Stimulated activated effector memory CD8-positive, alpha-beta T cell treated with anti-CD3 and anti-CD28 coated beads, Interleukin-12 subunit alpha, Interleukin-12 subunit beta, amount 100 ng/mL, for 72 hours (primary cell): ENCODE measurements at places on chromosomes 5 and 9.

- DNase-seq = no peak
Observed at GRCh38 chr9:84773022-84773421, 103.5 kb downstream of the NTRK2 start.

- no peak for DNase-seq
Observed at GRCh38 chr5:145818604-145819003, 16.5 kb downstream of the PRELID2 start.

GRCh38 chr5:1662559-1663085 is 137.0 kb downstream of the MRPL36 start:
- no peak for DNase-seq

DNA sequence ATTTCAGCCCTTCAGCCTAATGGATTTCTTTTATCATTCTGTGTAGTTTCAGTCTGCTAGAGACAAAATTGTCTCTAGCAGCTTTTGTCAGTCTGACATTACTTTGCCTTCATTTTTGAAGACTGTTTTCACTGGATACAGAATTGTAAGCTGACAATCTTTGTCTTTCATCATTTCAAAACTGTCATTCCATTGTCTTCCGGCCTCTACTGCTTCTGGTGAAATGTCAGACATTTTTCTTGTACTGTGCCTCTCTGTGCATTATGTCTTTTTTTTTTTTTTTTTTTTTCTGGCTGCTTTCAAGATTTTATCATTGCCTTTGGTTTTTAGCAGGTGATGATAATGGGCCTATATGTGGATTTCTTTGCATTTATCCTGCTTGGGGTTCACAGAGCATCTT is 51.3 kb upstream of the ZNF169 start:
- DNase-seq = no peak

GRCh38 chr5:62214701-62215100 is 91.3 kb upstream of the KIF2A start:
- no peak for DNase-seq

GRCh38 chr5:132461569-132462070 is 29.0 kb downstream of the IRF1 start:
- DNase-seq = no peak

- no peak for DNase-seq
Observed at GRCh38 chr5:147481874-147482705, 27.8 kb downstream of the DPYSL3 start.

GRCh38 chr9:94643176-94643575 is 3.9 kb upstream of the FBP1 start:
- DNase-seq = no peak

DNA sequence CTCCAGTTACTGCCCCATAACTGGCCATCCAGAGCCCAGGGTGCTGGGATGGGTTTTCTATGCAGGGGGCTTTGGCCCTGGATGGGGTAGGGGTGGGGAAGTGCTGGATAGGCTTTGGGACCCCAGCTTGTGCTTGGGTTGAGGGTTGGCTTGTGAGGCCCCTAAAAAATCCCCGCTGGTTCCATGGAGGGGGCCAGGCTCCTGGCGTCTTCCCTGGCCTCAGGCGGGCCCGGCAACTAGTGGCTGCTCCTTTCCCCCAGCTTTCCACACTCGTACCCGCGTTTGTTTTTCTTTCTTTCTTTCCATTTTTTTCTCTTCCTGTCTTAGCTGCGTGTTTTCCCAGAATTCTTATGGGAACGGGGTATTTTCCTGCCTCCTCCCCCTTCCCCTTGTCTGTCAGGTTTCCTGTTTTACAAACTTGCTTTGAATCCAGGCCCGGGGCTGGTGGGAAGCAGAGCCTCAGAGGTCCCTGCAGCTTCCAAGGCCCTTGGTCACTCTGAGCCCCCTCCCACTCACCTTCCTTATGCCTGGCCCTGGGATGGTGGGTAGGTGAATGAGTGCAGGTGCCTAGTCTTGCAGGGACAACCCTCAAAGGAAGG is 40.2 kb downstream of the RGS3 start:
- DNase-seq = no peak

- no peak for DNase-seq
Observed at GRCh38 chr5:11496137-11496719, 408.0 kb downstream of the CTNND2 start.

GRCh38 chr9:13213998-13214397 is 65.5 kb downstream of the MPDZ start:
- no peak for DNase-seq

DNA sequence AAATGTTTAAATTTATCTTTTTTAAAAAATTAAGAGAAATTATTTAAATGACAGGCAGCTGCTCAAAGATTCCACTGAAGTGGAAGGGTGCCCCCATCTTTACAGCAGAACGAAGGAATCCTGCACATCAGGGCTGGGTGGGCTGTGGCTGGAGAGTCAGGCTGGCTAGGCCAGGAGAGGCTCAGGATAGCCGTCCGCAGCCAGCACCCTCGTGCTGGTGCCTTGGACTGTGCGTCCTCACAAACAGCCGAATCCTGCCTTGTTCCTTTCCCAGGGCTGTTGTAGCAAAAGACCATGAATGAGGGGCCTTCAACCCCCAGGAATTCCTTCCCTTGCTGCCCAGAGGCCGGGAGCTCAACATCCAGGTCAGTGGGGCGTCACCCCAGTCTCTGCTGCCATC is 64.6 kb upstream of the FCN1 start:
- DNase-seq = no peak

- no peak for DNase-seq
Observed at GRCh38 chr9:135895202-135895848, 12.0 kb downstream of the CAMSAP1 start.

- DNase-seq = no peak
Observed at GRCh38 chr5:10573487-10574145, 9.7 kb downstream of the ANKRD33B start.

- no peak for DNase-seq
Observed at GRCh38 chr9:75382126-75382525, 293.8 kb downstream of the OSTF1 start.

DNA sequence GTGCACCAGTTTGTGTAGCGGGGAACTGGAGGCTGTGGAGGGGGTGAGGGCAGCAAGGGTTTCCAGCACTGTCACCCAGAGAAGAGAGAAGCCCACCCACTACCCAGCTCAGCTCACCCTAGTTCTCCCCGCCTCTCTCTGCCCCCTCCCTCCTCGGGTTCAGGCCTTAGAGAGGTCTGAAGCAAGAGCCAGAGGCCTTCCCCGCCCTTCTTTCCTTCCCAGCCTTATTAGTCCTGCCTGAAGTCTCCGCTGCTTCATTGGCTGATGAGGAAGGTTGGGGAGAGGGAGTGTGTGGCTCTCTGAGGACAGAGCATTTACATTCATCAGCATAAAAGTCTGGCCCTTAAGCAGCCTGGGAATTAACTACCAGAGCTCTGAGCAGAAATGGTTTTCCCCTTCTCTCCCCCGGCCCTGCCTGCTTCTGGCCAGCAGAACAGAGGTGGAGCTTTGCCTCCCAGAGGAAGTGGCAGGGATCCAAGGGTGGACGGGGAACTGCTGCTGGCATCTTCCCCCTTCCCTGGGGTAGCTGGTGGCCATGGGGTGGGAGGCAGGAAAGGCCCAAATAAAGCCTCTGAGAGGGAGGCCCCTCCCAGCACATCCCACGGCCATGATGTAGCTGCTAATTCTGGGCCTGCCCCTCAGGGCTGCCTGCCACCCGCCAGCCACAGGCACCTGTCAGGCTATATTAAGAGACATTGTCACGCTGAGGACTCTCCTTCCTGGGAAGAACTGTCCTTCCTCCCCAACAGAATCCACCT is 4.1 kb downstream of the DNAJB5 start:
- DNase-seq = no peak

- DNase-seq = no peak
Observed at GRCh38 chr5:130065617-130066016, 161.4 kb downstream of the CHSY3 start.

GRCh38 chr9:122219856-122220672 is 8.7 kb downstream of the LHX6 start:
- no peak for DNase-seq

DNA sequence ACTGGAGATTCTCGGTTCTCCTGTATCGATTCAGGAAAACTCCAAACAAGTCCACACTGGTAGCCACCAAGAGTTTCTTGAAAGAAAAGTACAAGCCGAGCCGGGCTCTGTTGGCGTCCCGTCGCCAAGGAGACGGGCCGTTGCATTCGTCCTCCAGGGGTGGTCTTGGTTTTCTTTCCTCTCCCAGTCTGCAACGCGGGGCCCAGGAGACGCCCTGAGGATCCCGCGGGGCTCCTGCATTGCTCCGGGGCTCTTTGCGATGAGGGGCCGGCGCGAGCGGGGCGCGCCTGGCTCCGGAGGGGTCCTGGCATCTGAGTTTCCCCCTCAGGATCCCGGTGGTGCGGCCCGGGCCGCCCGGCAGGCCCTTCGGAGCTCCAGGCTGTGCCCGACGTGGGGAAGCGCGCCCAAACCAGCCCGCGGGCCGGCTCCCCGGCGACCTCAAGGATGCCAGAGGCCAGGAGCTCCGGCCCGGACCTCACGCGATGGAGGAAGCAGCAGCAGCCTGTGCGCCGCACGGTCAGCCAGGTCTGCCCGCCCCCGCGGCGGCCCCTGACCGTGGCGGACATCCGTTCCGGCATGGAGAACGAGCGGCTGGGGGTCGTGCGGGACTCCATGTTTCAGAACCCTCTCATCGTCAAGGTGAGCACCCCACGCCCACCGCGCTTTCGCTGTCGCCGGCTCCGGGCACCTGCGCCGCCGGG is at the start of gene CFAP77:
Gene CFAP77 (plus strand): TSS at position 384 of the 701 bp plus-strand sequence. CDS start 61 bp downstream, at position 445.
- no peak for DNase-seq

- no peak for DNase-seq
Observed at GRCh38 chr9:123131258-123131657, 97.8 kb downstream of the GPR21 start.

GRCh38 chr9:77815260-77815659 is 167.1 kb upstream of the GNA14 start:
- no peak for DNase-seq

GRCh38 chr9:134545543-134546245 is 95.9 kb upstream of the COL5A1 start:
- DNase-seq = no peak

- no peak for DNase-seq
Observed at GRCh38 chr5:115657881-115658233, 32.0 kb upstream of the TMED7 start.

DNA sequence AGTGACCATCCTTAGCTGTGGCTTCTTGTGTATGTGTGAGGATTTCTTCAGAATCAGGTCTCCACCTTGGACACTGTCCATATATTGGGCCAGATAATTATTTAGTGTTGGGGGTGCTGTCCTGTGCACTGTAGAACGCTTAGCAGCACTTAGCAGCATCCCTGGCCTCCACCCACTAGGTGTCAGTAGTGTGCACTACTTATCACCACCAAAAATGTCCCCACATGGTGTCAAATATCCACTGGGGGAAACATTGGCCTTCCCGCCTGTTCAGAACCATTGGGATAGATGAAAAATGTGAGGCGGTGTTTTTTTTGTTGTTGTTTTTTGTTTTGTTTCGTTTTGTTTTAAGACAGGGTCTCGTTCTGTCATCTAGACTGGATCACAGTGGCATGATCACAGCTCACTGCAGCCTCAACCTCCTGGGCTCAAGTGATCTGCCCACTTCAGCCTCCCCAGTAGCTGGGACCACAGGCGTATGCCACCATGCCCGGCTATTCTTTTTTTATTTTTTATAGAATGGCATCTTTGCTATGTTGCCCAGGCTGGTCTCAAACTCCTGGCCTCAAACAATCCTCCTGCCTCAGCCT is 67.7 kb downstream of the TENT4A start:
- no peak for DNase-seq

DNA sequence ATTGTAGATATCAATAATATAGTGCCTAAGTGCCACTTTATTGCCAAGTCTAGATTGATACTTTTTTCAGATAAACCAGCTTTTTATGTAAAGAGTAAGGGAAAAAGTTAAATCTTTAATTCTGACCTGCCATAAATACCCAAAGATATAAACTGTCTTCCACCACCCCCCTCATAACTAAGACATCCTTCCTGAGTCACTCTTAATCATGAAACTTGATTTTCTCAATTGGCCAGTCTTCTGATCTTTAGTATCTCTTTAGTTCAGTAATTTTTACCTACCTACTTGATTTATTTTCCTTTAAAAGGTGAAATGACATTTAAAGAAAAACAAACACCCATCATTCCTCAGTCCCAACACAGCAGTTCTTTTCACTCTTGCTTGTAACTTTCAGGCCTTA is 21.8 kb downstream of the C5orf22 start:
- no peak for DNase-seq

DNA sequence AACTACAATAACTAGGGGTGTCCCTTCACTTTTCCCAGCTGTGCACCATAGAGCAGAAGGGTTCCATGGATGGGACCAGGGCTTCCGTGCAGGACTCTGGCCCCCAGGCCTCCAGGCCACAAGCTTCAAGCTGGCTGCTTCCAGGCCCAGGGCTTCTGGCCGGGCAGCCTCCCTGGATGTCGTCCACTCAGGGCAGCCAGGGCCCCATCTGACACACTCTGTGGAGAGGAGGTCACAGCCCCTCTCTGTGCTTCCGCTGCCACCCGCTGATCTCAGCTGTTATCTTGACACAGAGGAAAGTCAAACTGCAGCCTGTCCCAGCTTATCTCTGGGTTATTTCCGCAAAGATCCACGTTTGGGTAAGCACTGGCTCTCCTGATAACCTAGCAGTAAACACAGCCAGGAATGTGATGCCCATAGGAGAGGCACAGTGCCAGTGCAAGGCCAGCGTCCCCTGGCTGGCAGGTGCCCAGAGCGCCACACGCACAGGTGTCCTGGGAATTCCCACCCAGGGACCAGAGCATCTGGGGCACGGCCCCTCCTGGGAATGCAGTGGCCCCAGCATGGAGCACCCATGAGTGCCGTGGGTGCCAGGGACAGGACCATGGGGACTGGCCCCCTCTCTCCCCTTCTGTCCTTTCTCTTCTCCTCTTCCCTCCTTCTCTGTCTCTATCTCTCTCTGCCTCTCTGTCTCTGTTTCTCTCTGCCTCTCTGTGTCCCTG is 15.6 kb upstream of the SLC6A19 start:
- DNase-seq = no peak

- no peak for DNase-seq
Observed at GRCh38 chr5:117118499-117118898, 543.9 kb upstream of the SEMA6A start.

DNA sequence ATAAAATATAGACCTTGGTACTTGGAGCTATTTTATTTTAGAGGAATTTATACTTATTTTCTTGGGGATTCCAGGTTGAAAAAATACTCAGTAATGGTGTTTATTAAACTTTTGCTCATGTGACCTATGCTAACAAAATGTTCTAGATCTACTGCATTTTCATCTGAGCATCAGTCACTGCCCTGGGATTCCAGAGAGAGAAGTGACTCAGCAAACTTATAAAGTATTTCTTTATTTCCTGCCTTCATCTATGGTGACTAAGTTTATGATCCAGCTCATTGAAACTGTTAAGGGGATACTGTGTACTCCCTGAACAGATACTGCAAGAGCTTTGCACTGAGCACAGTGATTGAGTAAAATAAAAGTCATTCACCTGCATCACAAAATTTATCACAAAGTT is 298.5 kb upstream of the CDH18 start:
- no peak for DNase-seq

- DNase-seq = no peak
Observed at GRCh38 chr9:78777747-78778146, 480.8 kb downstream of the PSAT1 start.

- DNase-seq = no peak
Observed at GRCh38 chr5:31157720-31158119, 35.8 kb upstream of the CDH6 start.
